Right ventricle myocardium inferior (tissue), 1 donor: ENCODE measurements at places on chromosomes 12 and 14.

DNA sequence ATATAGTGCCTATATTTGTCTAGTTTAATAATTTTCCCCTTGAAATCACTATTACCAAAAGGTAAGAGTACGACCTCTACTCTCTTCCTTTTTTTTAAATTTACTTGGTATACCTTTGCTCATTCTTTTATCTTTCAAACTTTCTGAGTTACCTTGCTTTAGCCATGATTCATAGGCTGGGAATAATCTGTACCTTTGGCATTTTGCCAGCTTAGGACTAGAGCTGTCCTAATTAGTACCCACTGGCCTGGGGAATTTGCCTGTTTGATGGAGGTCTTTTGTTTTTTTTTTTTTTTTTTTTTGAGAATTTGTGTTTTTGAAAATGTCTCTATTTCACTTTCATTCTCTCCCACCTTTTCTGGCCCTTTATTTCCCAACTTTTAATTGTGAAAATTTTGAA lies 8.7 kb upstream of the SLC4A8 start:
- no peak for DNase-seq

GRCh38 chr14:50670196-50670865 lies 2.2 kb upstream of the SAV1 start:
- DNase-seq: no peak

- DNase-seq: no peak
Observed at GRCh38 chr12:128191380-128191779, 75.6 kb upstream of the TMEM132C start.

DNA sequence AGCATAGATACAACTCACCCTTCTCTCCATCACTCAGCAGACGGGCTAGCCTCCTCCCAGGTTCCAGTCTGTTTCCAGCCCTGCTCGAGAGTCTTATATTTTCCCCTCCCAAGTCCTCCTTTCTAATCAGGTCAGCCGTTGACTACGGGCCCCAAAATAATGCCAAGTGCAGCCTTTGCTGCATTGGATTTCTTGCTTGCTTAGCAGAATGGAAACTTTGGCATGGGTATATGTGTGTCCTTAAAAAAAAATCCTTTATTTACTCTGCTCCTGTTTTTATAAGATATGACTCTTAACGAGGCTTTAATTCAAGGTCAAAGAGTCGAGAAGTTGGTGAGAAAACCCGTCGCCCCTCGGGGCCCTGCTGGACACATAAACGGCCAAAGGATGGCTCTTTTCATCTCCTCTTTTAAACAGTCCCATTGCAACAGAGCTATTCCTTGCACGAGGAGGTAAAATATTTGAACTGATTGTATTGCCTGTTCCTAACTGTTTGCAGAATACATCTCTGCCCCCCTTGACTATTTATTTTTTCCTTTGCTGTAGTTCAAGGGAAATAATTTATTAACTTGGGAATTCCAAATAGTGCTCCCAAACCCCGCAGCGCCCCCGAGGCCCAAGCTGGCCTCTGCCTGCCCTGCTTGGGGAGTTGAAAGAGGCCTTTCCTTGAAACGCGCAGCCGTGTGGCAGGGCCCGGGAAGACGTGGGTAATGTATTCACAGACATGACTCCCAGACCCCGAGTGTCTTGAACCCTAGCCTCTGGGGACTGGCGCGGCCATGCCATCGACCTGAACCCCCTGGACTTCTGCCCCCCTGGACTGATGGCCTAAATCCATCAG lies 156.5 kb upstream of the MYL2 start:
- no peak for DNase-seq

GRCh38 chr14:55661029-55661428 lies 81.0 kb downstream of the KTN1 start:
- no peak for DNase-seq

DNA sequence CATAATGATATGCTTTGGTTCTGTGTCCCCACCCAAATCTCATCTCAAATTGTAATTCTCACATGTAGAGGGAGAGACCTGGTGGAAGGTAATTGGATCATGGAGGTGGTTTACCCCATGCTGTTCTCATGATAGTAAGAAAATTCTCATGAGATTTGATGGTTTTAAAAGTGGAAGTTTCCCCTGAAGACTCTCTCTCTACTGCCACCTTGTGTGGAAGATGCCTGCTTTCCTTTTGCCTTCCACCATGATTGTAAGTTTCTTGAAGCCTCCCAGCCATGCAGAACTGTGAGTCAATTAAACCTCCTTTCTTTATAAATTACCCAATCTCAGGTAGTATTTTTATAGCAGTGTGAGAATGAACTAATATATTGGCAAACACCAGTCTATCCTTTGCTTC lies 260.4 kb upstream of the PPFIA2 start:
- DNase-seq: no peak

GRCh38 chr12:100718187-100718586 lies 76.4 kb upstream of the ANO4 start:
- DNase-seq: no peak

- no peak for DNase-seq
Observed at GRCh38 chr14:88551980-88552431, 2.8 kb downstream of the PTPN21 start.

DNA sequence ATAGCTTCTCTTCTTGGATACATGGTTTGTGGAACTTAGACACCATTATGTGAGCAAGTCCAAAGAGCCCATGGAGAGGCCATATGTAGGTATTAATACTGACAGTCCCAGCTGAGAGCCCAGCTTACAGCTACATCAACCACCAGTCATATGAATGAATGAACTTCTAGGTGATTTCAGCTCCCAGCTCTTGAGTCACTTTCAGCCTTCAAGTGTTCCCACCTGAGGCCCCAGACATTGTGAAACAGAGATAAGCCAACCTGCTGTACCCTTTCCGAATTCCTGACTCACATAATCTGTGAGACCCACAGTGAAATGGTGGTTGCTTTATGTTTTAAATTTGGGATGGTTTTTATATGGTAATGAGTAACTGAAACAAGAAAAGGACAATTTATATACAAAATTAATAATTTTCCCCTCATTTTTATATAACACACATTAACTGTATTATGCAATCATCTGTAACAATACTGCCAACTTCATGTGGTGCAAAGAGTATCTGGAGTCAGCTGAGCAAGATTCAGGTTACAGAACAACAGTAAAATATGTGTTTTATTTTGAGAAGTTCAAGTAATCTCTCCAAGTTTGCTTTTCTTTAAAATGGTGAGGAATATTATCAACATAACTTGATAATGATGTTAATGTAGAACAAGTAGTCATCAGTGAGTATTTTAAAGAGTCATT lies 27.7 kb upstream of the FBXO33 start:
- no peak for DNase-seq
